ENCODE measurements at places on chromosomes 13 and 19.
A peak's percentile ranks its signal among the peaks of the same experiment; 100 is the strongest.

- no peak for DNase-seq
Measured at GRCh38 chr13:110001670-110002275, 215.4 kb upstream of the IRS2 start.

- DNase-seq = peak; percentile 29
Measured at GRCh38 chr13:43054803-43055802, 31.7 kb downstream of the DNAJC15 start.

- no peak for DNase-seq
Measured at GRCh38 chr13:40589285-40590109, 76.9 kb downstream of the FOXO1 start.

GRCh38 chr19:46863818-46864629 lies 3.2 kb downstream of the ARHGAP35 start:
- DNase-seq = peak; percentile 92

Data from HS-27A (cell line).